NCI-H774 (cell line): ENCODE measurements at places on chromosomes 3 and 15.

DNA sequence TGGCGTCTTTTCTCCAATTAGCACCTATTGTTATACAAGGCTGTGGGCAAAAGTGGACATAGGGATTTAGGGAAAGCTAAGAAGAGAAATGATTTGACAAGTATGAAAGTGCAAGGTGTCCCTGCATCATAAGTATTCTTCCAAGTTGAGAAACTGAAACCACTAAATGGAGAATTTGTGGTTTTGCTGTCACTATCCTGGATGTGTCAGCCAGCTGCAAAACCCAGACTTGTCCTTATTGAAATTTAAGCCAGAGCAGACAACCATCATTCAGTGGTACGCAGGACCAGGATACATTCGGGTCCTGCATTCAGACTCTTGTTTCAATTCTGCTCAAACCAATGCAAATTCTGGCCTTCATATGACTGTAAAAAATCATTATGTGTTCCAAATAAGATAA is 384.8 kb upstream of the TGFBR2 start:
- no peak for DNase-seq

DNA sequence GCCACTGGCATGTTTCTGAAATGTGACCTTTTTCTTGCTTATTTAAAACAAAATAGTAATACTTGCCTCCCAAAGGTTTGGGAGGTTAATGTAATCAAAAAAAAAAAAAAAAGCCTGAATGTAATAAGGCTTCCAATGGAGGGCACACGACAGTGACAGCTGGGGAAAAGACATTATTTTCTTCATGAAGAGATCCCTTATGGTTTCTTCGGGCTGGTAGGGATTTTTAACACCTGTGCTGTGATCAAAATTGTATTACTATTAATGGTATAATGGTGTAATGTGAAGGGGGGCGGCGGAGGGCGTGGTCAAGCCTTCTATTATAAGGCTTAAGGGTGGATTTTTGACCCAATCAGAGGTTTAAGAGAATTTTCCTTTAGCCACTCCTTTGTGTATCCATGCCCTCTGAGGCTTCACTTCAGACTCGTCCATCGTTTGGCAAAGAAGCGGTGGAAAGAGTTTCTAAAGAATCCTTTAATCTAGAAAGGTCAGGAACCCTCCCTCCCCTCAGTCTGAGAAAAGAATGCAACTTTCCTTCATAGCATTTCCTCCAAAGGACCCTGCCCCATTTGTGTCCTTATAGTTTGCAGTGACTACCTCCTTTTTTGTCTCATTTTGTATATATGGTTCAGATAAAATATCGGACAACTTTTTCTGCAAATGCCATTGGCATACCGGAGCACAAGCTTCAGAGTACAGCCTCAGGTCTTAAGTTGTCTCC is 89.5 kb upstream of the CHD2 start:
- DNase-seq = peak; percentile 81

GRCh38 chr3:125374996-125375941 is at the start of gene ZNF148:
Gene ZNF148 (minus strand): TSS chr3:125375325. CDS start chr3:125313640, 61,685 bp downstream.
- peak; percentile 70 for DNase-seq

- peak; percentile 44 for DNase-seq
These were observed 1.3 kb upstream of the TWF2 start for GRCh38 chr3:52240059-52240885.

DNA sequence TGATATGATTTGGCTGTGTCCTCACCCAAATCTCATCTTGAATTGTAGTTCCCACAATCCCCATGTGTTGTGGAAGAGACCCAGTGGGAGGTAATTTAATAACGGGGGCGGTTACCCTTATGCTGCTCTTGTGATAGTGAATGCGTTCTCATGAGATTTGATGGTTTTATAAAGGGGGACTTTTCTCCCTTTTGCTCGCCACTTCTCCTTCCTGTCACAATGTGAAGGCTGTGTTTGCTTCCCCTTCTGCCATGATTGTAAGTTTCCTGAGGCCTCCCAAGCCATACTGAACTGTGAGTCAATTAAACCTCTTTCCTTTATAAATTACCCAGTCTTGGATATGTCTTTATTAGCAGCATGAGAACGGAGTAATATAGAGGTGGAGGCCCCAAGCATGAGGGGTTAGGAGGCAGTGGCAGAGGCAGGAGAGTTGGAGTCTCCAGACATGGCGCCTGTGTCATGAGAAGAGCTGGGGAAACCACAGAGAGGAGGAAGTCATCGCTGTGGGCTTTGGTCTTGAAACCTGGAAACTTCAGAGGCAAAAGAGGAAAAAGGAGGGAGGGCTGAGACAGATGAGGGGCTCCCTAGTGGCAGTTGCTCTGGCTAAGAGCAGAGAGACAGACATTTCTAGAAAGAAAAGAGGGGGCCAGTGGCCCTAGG is 107.8 kb upstream of the VEPH1 start:
- DNase-seq = no peak

GRCh38 chr3:184712248-184713039 is 580 bp upstream of the MAGEF1 start:
- DNase-seq = no peak

DNA sequence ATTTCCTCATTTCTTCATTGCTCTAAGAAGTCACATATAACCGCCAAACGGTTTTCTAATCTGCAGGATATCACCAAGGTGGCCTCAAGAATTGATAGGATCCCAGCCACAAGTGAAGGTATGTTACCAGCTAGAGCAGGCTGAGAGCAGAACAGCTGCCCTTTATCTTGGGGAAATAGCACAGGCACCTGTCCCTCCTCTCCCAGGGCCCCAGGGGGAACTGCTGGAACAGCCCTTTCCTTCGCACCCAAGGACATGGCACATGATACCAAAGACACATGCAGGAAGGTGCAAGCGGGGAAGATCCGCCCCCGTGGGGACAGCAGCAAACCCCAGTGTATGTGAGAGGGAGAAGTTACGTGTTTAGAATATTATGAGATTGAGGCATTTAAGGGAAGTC is 35.3 kb downstream of the HOMER2 start:
- no peak for DNase-seq

DNA sequence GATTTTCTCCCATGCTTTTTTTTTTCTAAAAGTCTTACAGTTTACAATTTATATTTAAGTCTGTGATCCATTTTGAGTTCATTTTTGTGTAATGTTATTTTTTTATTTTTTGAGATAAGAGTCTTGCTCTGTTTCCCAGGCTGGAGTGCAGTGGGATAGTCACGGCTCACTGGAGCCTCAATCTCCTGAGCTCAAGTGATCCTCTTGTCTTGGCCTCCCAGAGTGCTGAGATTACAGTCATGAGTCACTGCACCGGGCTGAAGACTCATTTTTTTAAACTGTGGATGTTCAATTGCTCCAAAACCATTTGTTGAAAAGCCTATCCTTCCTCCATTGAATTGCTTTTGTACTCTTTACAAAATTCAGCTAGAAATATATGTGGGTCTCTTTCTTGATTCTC is 19.5 kb downstream of the LNP1 start:
- no peak for DNase-seq

DNA sequence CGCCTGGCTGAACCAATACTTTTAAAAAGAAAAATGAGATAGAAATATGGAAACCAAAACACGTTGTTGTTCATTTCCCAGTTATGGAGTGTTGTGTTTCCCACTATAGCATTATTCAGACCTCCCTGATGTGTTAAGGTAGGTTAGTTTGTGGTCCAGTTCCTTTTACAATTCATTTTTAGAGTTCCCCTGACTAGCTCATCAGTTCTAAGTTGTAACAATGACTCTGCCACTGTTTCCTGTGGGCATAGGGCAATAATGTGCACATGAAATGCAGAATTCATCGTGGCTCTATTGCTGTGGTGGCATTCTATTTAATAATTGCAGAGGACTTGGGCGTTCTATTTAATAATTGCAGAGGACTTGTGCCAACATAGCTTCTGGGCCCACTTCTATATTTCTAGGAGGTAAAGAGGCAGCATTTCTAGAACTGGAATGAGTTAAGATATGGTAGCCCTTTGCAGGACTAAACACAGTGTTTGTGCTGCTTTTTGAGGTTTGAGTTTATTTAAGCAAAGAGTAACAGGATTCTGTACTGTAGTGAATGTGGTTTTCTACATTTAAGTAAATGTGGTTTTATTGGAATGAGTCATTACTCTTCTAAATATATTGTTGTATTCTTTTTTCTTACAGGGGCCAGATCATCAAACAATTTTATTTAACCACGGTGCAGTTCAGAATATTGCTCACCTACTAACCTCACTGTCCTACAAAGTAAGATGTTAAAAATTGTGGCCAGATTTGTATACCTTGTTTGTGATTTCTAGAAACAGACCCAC is 47.5 kb downstream of the ARMC8 start:
- no peak for DNase-seq

DNA sequence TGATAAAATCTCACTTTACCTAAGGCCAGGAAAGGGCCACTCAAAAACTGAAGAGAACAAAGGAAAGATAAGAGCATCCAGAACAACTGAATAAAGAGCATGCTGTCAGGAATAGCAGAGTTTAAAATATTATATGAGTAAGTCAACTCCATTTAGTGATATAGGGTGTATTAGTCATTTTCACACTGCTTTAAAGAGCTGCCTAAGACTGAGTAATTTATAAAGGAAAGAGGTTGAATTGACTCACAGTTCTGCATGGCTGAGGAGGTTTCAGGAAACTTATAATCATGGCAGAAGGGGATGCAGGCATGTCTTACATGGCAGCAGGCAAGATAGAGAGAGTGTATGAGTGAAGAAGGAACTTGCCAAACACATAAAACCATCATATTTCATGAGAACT is 778.0 kb upstream of the NECTIN3 start:
- DNase-seq = no peak

- no peak for DNase-seq
These were observed 140.9 kb downstream of the NTRK3 start for GRCh38 chr15:88115486-88116152.

DNA sequence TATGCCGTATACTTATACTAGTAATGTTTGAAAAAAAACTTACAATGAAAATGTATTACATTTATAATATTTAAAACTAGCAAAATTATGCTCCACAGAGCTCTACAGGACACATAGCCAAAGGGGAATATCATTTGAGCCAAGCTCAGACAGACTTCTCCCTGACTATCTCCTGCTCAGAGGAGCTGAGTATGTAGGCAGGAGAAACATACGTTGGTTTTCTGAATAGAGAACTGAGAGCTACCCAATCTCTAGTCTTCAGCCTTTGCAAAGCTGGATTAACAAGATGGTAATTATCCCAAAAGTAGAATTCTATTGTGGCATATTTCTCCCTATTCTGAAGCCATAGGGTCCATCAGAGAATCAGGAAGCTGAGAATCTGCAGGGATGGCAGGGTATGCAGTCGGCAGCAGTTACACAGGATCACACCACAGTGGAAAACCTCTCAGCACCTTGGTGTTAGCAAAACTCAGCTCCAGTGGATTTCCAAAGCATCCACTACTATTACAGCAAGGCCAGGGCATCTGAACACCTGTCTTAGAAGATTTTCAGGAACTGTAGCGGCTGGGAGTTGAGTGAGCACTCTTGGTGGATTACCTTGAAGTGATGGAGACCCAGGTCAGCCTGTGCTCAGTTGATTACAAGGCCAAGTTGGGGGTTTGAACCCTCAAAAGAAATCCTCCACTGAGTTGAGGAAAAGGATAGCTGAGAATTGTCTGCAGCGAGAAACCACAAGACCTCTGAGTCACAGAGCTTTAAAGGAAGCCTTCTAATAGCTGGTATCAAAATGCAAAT is 30.1 kb downstream of the GPR15 start:
- DNase-seq = no peak

DNA sequence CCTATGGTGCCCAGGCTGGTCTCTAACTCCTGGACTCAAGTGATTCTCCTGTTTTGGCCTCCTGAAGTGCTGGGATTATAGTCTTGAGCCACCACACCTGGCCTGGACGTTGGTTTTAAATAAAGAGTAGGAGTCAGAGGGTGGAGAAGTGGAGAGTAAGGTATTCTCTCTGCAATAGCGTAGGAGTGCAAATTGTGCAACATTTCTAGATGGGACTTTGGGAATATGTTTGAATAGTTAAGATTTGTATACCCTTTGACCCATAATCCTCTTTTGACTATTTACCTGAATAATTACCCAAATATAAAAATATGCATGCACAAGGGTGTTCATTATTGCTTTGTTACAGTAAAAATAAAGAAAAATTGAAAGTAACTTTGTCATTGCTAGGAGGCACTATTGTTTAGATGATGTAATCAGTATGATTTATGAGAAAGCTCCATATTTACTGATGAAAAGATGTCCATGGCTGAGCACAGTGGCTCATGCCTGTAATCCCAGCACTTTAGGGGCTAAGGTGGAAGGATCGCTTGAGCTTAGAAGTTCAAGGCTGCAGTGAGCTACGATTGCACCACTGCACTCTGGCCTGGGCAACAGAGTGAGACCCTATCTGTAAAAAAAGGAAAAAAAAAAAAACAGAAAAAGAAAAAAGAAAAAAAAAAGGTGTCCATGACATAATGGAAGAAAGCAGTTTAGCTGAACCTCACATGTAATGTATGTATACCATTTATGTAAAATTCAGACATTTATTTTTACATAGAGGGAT is 15.1 kb upstream of the XYLB start:
- DNase-seq = no peak

DNA sequence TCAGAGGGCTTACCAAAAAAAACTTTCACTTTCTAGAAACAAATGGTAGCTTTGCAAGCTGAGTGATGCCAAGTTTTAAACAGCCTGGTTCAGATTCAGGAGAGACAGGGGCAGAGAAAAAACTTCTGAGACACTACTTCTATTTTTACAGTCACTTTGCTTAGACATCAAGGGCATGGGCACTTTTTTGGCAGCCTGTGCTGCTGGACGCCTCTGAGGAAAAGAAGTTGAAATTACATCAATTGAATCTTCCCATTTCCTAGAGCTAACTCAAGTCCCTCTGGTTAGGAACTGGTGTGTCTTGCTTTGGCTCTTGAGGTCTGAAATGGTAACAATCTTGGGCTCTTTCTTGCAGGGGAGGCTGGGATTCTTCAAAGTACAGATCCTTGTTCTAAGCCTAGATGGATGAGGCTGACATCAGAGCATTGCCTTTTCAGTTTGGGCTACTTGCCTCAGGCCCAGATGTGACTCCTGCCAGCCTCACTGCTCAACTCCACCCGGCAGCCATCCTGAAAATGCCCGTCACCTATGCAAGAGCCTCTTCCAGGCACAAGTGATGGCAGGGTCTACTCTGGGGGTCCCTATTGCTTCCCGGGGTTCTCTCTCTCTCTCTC is 357.5 kb downstream of the FOXP1 start:
- no peak for DNase-seq

GRCh38 chr15:74173380-74174218 is at the start of gene ISLR:
Gene ISLR (plus strand): TSS chr15:74173710. CDS start chr15:74174859, 1,149 bp downstream.
- no peak for DNase-seq

DNA sequence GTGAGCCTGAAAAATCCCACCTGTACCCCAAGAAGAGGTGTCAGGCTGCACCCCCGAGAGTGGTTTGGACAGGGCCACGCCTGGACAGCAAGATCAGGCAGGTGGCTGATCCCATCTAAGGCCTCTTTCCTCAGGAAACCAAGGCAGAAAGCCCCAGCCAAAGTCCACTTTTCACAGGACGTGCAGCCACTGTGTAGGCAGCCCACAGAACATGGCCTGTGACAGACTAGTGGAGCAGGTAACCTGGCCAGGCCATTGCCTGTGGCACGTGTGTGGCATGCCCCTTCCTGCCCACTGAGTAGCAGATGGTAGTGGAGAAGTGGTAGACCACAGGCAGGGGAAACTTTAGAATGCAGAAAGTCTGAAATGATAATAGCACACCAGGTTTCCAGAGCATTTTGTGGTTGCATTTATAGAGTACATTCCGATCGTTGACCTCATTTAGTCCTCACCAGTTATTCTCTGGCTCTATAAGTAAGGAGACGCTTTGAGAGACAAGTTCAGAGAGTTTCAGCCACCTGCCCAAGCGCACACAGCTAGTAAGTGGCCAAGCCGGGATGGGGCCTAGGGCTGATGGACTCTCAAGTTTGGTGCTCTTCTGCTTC is 68.7 kb downstream of the AAGAB start:
- DNase-seq = no peak
